Transverse colon (tissue), 4 donors: ENCODE measurements at places on chromosomes 1 and 21.

- no peak overlapping the region for H3K4me3 ChIP-seq
- no peaks in the 10 kb centered on the region for H3K4me1 ChIP-seq
- no peaks in the 10 kb centered on the region for H3K36me3 ChIP-seq
- no peaks in the 10 kb centered on the region for H3K27me3 ChIP-seq
These were observed 457.0 kb downstream of the USP25 start for GRCh38 chr21:16186742-16187141.

DNA sequence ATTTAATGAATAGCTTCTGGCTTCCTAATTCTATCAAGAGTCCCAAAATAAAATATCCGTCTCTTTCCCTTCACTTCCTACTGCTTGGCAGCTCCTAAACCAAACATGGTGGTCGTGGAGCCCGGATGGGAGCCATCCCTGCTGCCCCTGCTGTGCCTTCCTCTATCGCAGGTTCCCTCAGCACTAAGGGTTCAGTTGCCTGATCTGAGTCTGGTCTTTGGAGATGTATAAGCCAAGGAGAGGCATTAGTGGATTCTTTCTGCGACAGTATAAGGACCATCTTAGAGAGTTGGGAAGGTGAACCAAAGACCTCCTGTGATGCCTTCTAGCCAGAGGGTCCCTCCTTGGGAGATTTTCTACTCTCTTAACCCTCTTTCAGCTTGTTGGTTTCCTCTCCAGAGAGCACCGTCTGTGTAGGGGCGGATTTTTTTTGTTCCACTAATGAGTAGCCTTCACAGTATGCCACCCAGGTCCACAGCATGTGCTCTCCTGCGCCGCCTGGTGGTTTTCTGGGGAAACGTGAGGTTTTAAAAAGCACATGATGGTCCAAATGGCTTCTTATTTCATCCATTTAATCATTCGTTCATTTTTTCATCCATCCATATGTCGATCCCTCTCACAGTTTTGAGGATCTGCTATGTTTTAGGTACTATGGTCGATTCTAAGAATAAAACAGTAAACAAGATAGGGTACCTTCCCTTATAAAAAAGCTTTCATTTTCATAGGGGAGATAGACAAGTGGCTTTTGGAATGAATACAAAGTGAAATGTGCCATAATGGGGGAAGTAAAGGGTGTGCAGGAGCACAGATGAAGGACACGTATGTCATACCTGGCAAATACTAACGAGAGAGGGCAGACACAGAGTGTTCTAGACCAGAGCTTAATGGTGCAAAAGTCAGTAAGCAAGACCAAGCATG is 71.0 kb downstream of the NFASC start:
- H3K36me3 ChIP-seq, result no peaks in the 10 kb centered on the region
- H3K27me3 ChIP-seq, result no peaks in the 10 kb centered on the region
- DNase-seq, result peak; percentile 73
- H3K27ac ChIP-seq, result no peak overlapping the region

GRCh38 chr1:50724626-50725286 is 235.3 kb downstream of the FAF1 start:
- no peak overlapping the region for H3K27ac ChIP-seq
- no peaks in the 10 kb centered on the region for H3K36me3 ChIP-seq
- no peak for DNase-seq
- H3K4me3 ChIP-seq, result no peak overlapping the region
- H3K27me3 ChIP-seq, result no peaks in the 10 kb centered on the region
- H3K4me1 ChIP-seq, result no peaks in the 10 kb centered on the region

GRCh38 chr1:53089478-53090226 is 27.6 kb downstream of the PODN start:
- peak overlapping the region; percentile 6 for H3K27ac ChIP-seq
- peak; percentile 54 for DNase-seq
- no peak overlapping the region for H3K4me3 ChIP-seq
- no peaks in the 10 kb centered on the region for H3K36me3 ChIP-seq
- peaks cover 5% of the 10 kb centered on the region for H3K4me1 ChIP-seq
- no peaks in the 10 kb centered on the region for H3K27me3 ChIP-seq

- H3K27me3 ChIP-seq, result no peaks in the 10 kb centered on the region
- H3K27ac ChIP-seq, result peak overlapping the region; percentile 95
- no peaks in the 10 kb centered on the region for H3K36me3 ChIP-seq
- peaks cover 37% of the 10 kb centered on the region for H3K4me1 ChIP-seq
- DNase-seq, result peak; percentile 56
These were observed 712 bp downstream of the DEGS1 start for GRCh38 chr1:224183591-224184312.

GRCh38 chr1:18278946-18279345 is 171.3 kb downstream of the IGSF21 start:
- H3K36me3 ChIP-seq, result no peaks in the 10 kb centered on the region
- no peak for DNase-seq
- no peak overlapping the region for H3K27ac ChIP-seq
- no peak overlapping the region for H3K4me3 ChIP-seq

GRCh38 chr1:227924168-227924832 is 23.4 kb downstream of the WNT9A start:
- H3K4me3 ChIP-seq, result no peak overlapping the region
- no peak for DNase-seq
- no peaks in the 10 kb centered on the region for H3K36me3 ChIP-seq
- no peaks in the 10 kb centered on the region for H3K4me1 ChIP-seq

DNA sequence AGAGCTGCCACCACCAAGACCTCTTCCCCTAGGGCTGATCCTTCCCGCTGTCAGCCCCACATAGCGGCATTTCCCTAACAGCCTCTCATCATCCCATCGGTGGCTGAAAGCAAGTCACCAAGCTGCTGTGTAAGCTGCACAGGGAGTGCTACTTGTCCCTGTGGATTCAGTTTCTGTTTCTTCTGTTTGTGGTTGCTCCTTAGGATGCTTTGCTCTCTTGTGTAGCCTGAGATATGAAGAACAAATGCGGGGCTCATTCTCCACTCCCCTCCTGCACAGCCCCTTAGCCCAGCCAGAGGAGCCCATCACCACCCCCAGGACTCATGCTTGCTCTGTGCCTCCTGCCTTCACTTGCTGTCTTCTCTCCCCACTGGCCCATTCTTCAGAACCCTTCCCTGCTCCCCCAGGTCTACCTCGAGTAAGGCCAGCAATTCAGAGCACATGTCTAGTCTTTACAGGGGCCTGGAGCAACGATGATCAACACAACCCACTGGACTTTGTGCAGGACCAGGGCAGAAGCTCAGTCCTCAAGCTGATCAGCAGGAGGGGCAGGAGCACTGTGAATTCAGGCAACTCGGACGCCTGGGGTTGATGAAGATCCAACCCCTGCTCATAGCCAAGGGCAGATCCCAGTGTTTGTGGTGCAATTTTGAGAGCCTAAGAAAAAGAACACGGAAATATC is 82.6 kb upstream of the GALNT2 start:
- H3K4me1 ChIP-seq, result peaks cover 7% of the 10 kb centered on the region
- no peak for DNase-seq
- H3K36me3 ChIP-seq, result no peaks in the 10 kb centered on the region
- no peaks in the 10 kb centered on the region for H3K27me3 ChIP-seq

- no peaks in the 10 kb centered on the region for H3K27me3 ChIP-seq
- peak; percentile 55 for DNase-seq
- peaks cover 51% of the 10 kb centered on the region for H3K4me1 ChIP-seq
- H3K4me3 ChIP-seq, result no peak overlapping the region
- no peaks in the 10 kb centered on the region for H3K36me3 ChIP-seq
These were observed 3.4 kb downstream of the PTTG1IP start for GRCh38 chr21:44869781-44870747.

DNA sequence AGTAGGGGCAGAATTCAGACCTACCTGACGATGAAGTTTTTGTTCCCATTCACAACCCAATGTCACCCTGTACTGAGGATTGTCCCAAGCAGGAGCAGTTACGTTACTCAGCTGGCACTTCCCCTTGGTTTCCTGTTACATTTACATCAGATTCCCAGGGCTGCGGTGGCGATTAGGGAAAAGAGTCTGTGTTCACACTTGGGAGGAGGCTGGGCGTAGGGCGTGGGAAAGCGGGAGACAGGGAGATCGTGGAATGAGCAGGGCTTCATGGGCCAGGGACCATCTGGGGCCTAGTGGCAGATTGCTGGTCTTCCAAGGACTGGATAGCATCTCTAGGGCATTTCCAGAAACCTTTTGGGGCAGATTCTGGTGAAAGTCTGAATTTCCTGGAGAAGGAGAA is 39.0 kb downstream of the TBX19 start:
- no peaks in the 10 kb centered on the region for H3K36me3 ChIP-seq
- H3K27ac ChIP-seq, result no peak overlapping the region
- H3K4me3 ChIP-seq, result no peak overlapping the region
- H3K4me1 ChIP-seq, result no peaks in the 10 kb centered on the region

GRCh38 chr1:151371370-151372057 is 991 bp downstream of the SELENBP1 start:
- H3K4me3 ChIP-seq, result peak overlapping the region; percentile 36
- DNase-seq, result peak; percentile 75
- peaks cover 13% of the 10 kb centered on the region for H3K36me3 ChIP-seq
- no peaks in the 10 kb centered on the region for H3K27me3 ChIP-seq

DNA sequence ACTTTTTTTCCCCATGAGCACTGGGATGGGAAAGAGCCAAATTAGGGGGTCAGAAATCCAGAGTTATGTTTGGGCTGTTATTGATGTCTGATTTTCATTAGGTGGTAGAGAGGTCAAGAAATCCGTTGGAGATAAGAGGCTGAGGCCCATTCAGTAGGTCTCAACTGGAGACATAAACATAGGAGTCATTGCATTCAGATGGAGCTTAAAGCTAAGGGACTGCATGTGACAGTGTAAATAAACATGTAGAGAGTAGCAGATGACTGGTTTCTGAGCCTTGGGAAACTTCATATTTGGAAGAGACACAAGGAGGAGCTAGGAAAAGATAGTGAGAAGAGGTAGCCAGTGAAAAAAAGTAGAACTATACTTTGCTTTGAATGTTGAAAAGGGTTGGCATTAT is 11.7 kb downstream of the PTPRC start:
- H3K27me3 ChIP-seq, result no peaks in the 10 kb centered on the region
- no peak overlapping the region for H3K27ac ChIP-seq

GRCh38 chr1:223088713-223089240 is 54.3 kb downstream of the TLR5 start:
- H3K4me3 ChIP-seq, result no peak overlapping the region
- H3K27me3 ChIP-seq, result no peaks in the 10 kb centered on the region
- peak overlapping the region; percentile 75 for H3K27ac ChIP-seq
- H3K36me3 ChIP-seq, result no peaks in the 10 kb centered on the region
